ENCODE measurements at places on chromosomes 6 and 20.

- DNase-seq: no peak
Observed at GRCh38 chr20:10131732-10132345, 86.8 kb upstream of the SNAP25 start.

DNA sequence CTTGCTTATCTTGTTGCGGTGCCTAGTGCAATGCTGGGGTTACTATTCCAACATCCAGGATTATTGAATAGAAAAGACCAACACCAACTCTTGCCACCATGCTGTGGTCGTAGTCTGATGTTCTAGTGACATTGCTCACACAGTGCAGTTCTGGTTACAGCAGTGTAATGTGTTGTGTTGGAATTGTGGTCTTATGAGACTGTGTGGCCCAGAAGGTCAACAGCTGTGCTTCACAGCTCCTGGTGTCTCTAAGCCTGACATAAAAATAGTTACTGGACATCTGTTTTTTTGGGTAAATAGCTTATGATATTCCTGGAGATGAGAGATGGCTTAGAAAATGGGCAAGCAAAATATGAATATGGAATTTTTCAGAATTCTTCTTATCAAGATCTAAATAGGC lies 57.6 kb downstream of the SLC22A2 start:
- DNase-seq: no peak

DNA sequence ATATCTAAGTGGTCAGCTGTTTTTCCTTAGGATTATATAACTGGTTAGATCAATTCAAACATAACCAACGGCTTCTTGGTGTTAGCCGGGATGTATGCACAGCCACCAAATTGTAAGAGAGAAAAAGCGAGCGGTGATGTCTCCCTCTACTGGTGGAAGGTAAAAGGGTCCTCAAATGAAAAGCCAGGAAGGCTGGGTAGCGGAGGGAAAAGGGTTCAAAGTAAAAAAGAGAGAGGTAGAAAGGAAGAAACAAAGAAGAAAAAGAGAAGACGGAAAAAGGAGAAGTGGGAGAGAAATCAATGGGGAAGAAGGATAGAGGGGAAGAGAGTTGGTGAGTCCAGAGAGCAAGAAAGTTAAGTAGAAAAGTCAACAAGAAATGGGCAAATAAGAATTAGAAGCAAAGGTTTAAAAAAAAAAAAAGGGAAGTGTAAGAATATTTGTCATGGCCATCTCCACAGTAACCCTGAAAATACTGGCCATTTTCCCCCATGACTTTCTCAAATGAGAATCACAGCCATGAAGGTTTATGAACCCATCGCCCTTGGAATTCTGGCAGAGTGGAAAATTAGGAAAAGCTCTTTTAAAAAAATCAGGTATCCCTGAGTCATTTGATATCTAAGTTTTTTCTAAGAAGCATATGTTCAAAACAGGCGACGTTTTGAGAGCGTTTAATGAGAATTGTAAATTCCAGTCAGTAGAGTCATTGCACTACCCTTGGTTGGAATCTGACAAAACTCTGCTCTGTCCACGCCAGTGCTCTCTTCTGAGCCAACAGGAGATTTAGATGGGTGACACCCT lies 155.6 kb upstream of the SNX9 start:
- peak; percentile 68 for DNase-seq

GRCh38 chr20:19688031-19688806 lies 69.8 kb upstream of the RIN2 start:
- DNase-seq: no peak

DNA sequence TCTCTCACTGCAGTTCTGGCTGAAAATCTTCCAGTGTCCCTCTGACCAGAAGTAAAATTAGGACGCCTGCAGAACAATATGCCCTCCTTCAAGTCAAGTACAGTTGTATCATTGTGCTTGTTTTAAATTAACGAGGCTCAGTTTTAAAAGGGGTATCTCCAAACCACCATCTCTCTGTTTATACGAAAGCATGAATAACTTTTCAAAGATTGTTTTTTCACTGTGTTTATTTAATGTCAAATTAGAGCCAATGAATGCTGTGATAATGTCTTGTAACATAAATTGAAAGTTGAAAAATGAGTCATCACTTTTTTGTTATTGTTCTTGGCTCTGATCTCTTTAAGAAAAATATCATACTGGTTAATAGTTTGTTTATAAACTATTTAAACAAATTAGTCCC lies 230.7 kb upstream of the THEMIS start:
- no peak for DNase-seq

DNA sequence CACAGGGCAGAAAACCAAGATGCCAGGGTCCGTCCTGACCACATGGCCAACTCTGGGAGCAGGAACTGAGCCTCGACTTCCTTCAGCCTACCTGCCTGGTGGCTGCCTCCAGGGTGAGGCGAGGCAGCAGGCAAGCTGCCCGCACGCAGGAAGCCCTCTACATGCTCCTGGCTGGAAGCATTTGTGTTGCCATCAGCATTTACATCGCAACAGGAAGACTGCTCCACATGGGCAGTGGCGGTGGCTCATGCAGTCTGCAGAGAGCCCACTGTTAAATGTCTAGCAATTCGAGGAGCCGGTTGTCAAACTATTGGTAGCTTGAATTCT lies 233.8 kb downstream of the SYNDIG1 start:
- no peak for DNase-seq

DNA sequence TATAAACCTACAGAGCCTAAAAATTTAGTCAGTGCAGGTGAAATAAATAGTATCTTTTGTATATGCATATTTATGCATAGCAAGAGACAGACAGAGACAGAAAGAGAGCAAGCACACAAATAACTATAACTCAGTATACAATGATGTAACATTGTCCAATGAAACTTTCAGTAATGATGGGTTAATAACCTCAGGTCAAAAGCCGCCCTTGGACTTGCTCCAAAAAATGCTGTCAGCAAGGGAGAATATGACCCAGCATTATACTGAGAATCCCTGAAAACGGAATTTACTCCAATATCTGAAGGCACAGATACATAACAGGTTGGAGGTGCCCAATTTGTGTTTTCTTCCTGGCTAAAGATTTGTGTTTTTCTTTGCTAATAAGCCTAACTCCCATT lies 590.6 kb upstream of the NOX3 start:
- DNase-seq: no peak

- DNase-seq: no peak
Observed at GRCh38 chr6:3433005-3433404, 23.8 kb downstream of the SLC22A23 start.

- DNase-seq: no peak
Observed at GRCh38 chr6:24861934-24862333, 63.2 kb upstream of the ARMH2 start.

DNA sequence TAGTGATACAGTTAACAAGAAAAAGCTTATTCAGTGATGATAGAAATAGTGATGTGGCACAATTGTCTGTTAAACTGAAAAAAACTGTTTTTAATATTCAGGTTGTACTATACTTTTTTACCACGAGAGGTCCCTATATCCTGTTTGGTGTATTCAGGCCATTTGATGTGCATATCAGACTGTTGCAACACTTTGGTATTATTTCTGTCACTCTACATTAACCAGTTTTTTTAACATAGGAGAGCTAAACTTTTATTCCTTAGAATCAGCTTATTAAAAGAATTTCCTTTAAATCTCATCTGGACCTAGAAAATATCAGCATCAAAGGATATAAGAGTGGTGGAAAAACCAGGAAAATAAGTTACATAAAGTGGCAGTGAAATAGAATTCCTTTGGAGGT lies 36.8 kb downstream of the TSPYL4 start:
- DNase-seq: no peak

- DNase-seq: no peak
Observed at GRCh38 chr6:3175715-3176402, 18.5 kb upstream of the TUBB2A start.

GRCh38 chr6:136378888-136379287 lies 89.2 kb upstream of the BCLAF1 start:
- no peak for DNase-seq

GRCh38 chr6:29907637-29908340 lies 34.5 kb upstream of the HLA-A start:
- DNase-seq: no peak

DNA sequence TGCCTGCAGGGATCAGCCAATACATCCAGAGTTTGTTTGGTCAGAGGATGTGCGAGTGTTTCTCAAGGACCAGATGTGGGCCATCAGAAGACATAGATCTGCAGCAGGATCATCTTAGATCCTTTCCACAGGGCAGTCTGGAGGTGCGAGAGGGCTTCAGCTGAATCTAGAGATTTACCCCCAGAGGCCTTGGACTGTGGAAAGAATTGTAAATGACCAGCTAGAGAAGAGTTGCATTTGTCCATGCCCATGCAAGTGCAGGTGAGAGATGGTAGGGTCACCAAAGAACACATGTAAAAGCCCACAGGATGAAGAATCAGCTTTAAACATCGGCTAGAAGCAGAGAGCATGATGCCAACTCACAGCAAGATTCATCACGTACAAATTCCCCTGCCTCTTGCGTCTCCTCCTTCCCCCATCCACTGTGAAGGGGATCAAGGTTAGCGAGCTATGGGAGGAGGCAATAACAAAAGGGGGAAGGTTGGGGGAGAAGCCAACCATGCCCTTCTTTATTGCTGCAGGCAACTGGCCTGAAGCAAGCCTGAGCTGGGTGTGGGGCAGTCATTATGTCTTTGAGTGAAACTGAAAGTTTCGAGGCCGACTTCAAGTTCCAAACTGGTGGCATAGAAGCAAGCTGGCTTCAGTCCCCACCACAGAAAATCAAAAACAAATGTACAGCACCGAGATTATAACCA lies 83.5 kb downstream of the SCML4 start:
- peak; percentile 53 for DNase-seq

- DNase-seq: no peak
Observed at GRCh38 chr6:52139985-52140680, 46.0 kb upstream of the IL17A start.

- peak; percentile 8 for DNase-seq
Observed at GRCh38 chr20:17614176-17614811, 44.4 kb downstream of the DSTN start.

GRCh38 chr6:31572041-31572911 lies at the start of gene LTA:
Gene LTA (plus strand): TSS chr6:31572289. CDS start chr6:31572743, 454 bp downstream.
- DNase-seq: peak; percentile 91

DNA sequence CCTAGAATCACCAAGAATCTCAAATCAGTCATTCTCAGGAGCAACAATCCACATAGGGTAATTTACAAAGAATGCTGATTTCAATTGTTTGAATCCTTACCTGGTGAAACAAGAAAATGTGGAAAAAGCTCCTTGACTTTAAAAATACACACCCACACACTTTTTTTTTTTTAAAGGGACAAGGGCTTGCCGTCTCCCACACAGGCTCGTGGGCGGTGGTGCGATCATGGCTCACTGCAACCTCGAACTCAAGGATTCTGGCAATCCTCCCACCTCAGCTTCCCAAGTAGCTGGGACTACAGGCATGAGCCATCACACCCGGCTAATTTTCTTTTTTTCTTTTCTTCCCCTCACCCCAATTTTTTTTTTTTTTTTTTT lies 30.7 kb downstream of the PARD6B start:
- no peak for DNase-seq

Data from activated CD4-positive, alpha-beta memory T cell treated with anti-CD3 and anti-CD28 coated beads for 36 hours (primary cell).